Midbrain (tissue), 1 donor: ENCODE measurements at places on chromosomes 3 and 15.

GRCh38 chr15:83854321-83854720, 200.4 kb downstream of the ADAMTSL3 start:
- no peak for DNase-seq

GRCh38 chr3:97960993-97961766, 11.1 kb downstream of the RIOX2 start:
- DNase-seq: no peak

DNA sequence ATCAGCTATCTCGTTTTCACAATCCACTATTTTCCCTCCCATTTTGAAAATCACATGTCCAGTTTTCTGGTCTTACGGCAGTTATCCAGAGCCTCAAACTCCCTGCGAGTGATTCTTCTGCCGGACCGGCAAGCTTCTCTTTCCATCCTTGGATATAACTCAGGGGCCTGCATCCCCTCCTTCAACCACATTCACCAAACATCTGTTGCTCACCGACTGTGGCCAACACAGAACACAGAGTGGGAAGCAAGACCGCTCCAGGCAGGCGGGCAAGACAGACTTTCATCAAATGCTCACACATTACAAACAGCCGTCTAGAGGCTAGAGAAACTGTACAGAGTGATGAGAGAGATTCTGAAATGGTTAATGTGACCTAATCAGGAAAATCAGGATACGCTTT, 7.6 kb upstream of the SLC12A8 start:
- DNase-seq: no peak

DNA sequence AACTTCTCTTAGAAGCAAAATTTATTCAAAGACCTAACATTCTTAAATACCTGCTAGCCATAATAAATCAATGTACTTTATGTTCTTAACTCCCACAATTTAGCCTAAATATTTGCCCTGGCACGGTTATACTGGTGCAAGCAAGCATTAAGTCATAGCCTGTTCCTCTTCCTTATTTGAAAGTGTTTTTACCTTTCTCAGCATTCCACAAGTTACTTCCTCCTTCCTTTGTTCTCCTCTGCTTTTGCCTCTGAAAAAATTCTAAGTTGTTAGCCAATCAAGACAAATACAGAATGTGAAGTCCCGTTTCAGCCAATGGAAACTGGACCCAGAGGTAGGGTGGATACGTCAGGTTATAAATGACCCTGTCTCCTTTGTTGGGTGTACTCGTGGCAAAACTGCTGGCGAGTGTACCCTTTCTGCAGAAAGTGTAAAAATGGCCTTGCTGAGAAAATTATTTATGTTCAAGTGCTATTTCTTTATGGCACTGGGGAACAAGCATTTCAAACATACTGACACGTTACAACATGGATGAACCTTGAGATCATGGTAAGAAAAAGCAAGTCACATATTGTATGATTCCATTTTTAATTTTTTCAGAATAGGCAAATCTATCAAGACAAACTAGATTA, 3.1 kb upstream of the TATDN2 start:
- no peak for DNase-seq

DNA sequence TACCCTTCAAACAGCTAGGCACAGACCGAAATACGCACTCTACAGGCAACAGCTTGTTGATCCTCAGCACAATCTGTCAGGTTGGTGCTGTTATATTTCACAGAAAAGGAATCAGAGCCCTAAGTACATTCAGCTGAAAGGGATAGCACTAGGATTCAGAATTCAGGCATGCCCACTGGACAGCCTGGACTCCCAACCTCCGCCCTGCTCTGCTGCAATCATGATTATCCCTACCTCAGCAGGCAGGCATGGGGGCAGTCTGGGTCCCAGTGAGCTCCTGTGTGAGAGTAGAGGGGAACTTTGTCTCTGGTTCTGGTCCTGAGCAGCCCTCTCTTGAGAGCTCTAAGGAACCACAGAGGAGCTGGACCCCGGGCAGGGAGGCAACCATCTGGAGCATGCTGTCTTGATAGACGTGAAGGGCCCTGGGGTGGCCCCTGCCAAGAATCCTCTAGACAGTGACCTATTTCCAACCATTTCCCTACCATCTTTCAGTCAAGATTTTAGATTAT, 23.4 kb upstream of the NOX5 start:
- DNase-seq: no peak

GRCh38 chr15:83210619-83211018, 3.0 kb upstream of the HDGFL3 start:
- no peak for DNase-seq

GRCh38 chr15:56795502-56795901, 62.2 kb upstream of the ZNF280D start:
- no peak for DNase-seq

DNA sequence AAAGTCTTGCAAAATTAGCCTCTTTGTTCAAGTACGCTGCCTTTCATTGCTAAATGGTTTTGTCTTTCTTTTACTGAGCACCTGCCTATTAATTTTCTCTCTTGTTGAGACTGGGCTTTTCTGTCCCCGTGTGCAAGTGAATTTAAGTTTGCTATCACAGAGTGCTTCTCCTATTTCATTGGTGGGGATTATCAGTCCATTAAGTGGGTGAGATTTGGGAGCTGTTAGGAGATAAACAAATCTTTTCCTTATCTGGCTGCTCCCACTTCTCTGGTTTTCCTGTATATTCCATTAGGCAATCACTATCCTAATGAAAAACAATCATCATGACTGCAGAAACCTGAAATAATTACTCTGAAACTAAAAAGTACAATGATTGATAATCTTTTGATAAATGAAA, 254.2 kb downstream of the NR1D2 start:
- DNase-seq: no peak

- no peak for DNase-seq
These were observed 1.4 kb downstream of the FBLN2 start for GRCh38 chr3:13550423-13550690.

GRCh38 chr3:177776661-177777101, 579.4 kb upstream of the TBL1XR1 start:
- DNase-seq: no peak
